ENCODE measurements at places on chromosomes 3 and 15. TPM values are rescaled to one million over a fixed set of nuclear protein-coding genes. Genes with fewer than 3 reads are reported as not detected.

DNA sequence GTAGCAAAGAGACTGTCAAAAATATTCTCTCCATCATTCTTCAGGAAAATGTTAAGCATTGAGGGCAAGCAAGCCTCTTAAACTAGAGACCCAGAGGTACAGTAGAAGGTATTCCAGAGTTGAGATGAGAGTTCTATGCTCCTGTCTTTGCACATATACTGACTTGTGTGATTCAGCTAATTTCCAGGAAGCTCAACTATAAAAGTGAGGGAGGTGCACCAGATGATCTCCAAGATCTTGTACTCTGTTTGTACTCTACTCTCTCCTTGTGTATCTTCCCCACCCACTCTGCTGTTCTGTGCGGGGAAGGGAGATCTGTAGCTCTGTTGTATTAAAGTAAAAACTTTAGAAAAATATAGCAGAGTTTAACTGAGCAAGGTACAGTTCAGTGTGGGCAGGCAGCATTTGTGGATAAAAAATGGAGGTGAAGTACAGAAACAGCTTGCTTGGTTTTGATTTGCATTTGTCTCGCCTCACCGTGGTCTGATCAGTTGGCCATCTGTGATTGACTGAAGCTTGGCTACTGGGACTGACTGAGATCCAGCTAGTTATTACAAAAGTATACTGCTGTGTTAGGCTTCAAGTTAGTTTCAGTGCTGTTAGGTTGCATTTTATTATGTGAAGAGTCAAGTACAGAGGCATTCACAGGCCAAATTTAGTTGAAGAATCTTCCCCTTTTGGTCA, 463.1 kb upstream of the GOLIM4 start:
- DNase-seq, result no peak

GRCh38 chr3:132325634-132326033, 8.4 kb downstream of the ACP3 start:
- DNase-seq, result no peak

DNA sequence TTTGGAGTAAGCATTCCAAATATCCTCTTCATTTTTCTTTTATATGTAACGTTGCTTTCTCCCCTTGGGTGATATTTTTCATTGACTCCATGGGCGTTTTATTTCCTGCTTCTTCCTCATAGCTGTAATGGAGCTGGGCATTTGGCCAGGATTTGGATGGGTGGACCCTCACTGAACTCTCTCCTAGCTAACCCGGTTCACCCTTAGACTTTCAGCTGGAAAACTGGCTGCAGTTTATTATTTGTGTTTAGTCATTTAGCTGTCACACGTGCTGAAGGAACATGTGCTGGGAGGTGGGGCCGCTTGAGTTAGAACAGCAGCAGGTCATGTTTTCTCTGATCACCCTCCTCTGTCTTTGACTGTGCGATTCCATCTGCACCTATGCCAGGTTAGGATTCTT, 407.6 kb downstream of the ZIC1 start:
- DNase-seq, result peak; percentile 43

DNA sequence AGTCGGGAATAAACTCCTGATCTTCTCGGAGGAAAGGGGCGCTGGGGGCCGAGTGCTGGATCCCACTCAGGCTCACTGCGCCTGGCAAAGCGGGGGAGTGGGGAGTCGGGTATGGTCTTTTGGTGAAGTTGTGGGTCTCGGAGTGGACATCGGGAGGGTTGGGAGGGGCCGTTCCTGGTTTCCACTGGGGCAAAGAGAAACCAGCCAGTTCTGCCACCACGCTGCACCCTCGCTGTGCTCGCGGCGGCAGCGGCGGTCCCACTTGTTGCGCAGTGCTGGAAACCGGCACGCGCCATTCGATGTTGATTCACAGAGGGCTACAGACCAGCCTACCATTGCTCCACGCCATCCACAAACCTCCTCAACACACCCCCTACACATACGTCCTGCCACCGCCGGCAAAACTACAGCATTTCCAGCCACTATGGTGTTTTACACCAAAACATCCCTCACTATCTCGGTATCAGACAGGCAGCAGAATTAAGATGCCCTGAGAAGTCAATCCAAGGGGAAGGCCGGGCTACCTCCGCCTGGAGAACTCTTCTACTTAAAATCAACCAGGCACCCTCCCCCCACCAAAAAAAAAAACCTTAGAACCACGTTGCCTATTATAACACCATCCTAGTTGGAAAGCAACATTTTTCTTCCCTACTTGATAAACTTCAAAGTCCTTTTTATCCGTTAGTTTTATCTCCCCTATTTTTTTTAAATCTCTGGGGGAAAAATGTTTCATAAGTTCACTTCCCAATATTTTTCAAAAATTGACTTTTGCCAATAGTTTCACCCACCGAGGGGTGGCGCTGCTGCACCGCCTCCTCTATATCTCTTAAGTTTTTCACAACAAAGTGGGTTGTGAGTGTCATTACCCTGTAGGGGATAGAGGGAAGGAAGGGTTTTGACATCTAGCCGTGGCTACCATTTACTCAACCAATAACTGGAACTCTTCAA, 3.6 kb downstream of the BCL6 start:
- peak; percentile 88 for DNase-seq

DNA sequence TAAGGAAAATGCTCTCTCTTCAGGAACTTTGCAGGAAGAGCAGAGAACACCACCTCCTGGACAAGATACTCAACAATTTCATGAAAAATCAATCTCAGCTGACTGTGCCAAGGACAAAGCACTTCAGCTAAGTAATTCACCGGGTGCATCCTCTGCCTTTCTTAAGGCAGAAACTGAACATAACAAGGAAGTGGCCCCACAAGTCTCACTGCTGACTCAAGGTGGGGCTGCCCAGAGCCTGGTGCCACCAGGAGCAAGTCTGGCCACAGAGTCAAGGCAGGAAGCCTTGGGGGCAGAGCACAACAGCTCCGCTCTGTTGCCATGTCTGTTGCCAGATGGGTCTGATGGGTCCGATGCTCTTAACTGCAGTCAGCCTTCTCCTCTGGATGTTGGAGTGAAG, 200.5 kb downstream of the AKAP13 start:
- DNase-seq, result no peak

DNA sequence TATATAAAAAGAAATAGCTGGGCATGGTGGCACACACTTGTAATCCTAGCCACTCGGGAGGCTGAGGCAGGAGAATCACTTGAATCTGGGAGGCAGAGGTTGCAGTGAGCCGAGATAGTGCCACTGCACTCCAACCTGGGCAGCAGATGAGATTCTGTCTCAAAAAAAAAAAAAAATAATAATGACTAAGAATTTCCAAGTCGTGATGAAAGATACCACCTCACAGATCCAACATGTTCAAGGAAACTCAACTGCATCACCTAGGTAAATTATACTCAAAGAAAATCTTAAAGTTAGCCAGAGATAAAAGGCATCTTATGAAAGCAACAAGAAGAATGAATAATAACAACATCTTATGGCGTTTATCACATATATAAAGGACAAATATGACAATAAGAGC, 50.1 kb downstream of the DOCK3 start:
- DNase-seq, result no peak

GRCh38 chr3:181729341-181729869, 17.7 kb downstream of the SOX2 start:
- DNase-seq, result no peak

- no peak for DNase-seq
Measured at GRCh38 chr15:91927585-91927984, 74.1 kb downstream of the SLCO3A1 start.

- no peak for DNase-seq
Measured at GRCh38 chr15:63287109-63287508, 9.7 kb downstream of the APH1B start.

DNA sequence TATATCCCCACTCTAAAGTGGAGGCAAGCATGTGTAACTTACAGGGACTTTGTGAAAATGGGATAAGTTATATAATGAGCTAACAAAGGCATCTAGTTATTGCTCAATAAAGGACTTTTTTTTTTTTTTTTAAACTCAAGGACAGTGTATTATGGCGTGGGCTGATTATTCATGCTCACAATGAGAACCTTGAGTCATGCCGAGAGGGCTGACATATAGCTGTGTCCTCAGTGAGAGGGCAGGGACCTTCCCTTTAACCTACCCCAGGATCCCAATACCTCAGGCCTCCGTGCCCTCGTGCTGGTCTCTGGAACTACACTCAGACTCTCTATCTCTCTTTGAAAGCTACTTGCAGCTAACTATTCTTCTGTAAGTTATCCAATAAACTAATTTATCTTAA, 319.9 kb upstream of the ICE2 start:
- no peak for DNase-seq

GRCh38 chr15:76823890-76824289, 81.2 kb downstream of the SCAPER start:
- no peak for DNase-seq

DNA sequence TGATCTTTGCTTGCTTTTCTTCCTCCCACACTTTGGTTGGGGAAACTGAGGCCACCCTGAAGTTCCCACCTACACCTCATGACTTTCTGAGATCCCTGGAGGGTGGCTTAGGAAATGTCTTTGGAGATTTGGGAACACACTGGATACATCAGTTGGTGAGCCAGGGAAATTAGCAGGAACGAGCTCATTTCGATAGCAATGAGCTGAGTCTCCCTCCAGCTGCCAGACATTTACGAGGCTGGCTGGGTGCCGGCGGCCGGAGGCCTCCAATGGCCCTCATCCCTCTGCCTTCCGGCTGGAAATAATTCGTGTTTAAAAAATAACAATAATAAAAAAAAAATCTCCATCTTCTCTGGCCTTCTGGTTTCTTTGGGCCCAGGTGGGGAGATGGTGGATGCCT, 38.8 kb downstream of the SMAD6 start:
- peak; percentile 68 for DNase-seq

GRCh38 chr3:103499132-103499900, 1064.5 kb downstream of the ZPLD1 start:
- DNase-seq, result no peak

DNA sequence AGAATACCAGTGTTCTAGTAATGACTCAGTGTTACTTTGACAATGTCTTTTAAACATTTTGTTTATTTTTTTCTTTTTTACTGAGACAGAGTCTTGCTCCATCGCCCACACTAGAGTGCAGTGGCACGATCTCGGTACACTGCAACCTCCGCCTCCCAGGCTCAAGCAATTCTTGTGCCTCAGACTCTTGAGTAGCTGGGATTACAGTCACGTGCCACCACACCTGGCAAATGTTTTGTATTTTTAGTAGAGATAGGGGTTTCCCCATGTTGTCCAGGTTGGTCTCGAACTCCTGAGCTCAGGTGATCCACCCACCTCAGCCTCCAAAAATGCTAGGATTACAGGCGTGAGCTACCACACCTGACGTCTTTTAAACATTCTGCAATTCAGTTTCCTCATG, 15.7 kb downstream of the AQR start:
- DNase-seq, result no peak

DNA sequence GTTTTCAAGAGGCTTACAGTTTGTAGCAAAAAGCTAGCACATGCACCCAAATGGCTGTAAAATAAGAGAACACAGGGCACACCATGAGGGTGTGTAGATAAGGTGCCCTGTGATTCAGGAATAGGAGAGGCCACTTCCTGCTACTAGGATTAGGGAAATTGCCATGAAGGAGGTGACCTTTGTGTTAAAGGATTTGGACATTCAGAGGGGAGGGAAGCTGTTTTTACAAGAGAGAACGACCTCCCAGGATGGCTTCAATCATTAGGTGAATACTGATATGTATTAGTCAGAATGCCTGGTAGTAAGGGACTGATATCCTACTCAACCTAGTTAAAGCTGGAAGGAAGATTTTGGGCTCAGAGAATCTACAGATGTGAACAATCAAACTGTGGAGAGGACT, 35.7 kb upstream of the ABHD17C start:
- peak; percentile 40 for DNase-seq

GRCh38 chr3:141385406-141386125, 17.3 kb downstream of the ZBTB38 start:
- DNase-seq, result no peak

DNA sequence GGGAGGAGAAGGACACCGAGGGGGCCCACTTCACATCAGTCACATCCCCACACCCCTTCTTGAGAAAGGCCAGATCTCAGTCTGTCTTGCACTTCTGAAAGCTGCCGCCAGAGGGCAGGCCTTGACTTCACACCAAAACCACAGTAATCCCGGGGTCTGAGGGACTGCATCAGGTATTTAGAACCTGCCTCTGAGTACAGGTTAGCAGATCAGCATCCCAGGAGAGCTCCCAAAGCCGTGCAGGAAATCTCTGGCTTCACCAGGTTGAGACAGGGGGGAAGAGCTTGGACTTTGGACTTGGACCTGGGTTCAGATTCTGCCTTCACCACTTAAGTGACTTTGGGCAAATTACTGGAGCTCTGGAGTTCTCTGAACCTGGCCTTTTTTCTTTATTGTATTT, 50.3 kb downstream of the LHFPL4 start:
- peak; percentile 86 for DNase-seq

DNA sequence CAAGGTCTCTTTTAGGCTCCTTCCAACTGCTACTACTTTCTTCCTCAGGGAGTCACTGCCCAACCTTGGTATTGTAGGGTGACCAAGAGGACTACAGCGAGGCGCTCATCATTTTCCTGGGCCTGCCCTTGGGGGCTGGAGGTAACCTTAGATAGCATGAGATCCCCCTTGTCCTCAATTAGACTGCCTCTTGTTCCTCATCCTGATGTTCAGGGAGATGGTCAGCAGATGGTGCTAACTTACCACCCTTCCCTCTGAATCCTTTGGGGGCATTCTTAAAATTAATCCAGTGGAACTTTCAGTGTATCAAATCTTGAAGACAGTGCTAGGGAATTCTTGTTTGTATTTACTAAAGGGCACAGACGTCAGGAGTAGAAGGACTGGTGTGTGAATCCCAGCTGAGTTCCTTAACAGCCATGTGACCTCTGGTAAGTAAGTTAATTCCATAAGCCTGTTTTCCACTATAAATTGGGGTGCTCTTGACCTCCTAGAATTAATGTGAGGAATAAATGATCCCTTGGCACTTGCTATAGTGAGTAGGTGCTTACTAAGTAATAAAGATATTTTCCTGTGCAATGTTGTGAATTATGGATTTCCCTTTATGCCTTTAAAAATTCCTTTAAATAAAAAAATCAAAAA, 4.1 kb upstream of the CLPX start:
- peak; percentile 54 for DNase-seq

- no peak for DNase-seq
Measured at GRCh38 chr3:154734468-154734867, 304.5 kb upstream of the GPR149 start.

The GABRA5 gene
- not detected for total RNA-seq

The GPR149 gene
- not detected for total RNA-seq

The ZNF662 gene
- total RNA-seq, result 0.04 TPM

The KCNAB1 gene
- not detected for total RNA-seq

The SOX2 gene
- not detected for total RNA-seq

The SLC41A3 gene
- total RNA-seq, result 29.8 TPM

The SERPINI2 gene
- total RNA-seq, result not detected

The GP9 gene
- total RNA-seq, result not detected

The GAP43 gene
- total RNA-seq, result not detected

The SPINK8 gene
- not detected for total RNA-seq
